CD4-positive, alpha-beta memory T cell (primary cell): ENCODE measurements at places on chromosomes 6 and 20. TPM values are rescaled to one million over a fixed set of nuclear protein-coding genes. Genes with fewer than 3 reads are reported as not detected.

- no peaks in the 10 kb centered on the region for H3K4me1 ChIP-seq
- H3K27ac ChIP-seq, result no peak overlapping the region
- H3K36me3 ChIP-seq, result no peaks in the 10 kb centered on the region
- DNase-seq, result no peak
- H3K4me3 ChIP-seq, result no peak overlapping the region
Measured at GRCh38 chr6:104256646-104257045, 603.1 kb downstream of the HACE1 start.

The PAK5 gene
- total RNA-seq, result not detected

- peak overlapping the region; percentile 77 for H3K4me3 ChIP-seq
- peaks cover 24% of the 10 kb centered on the region for H3K4me1 ChIP-seq
- H3K27ac ChIP-seq, result peak overlapping the region; percentile 86
- no peaks in the 10 kb centered on the region for H3K36me3 ChIP-seq
- H3K27me3 ChIP-seq, result no peaks in the 10 kb centered on the region
- no peak for DNase-seq
Measured at GRCh38 chr20:2840967-2841531, 504 bp downstream of the VPS16 start.

- no peak for DNase-seq
- no peak overlapping the region for H3K4me3 ChIP-seq
- no peaks in the 10 kb centered on the region for H3K27me3 ChIP-seq
- no peaks in the 10 kb centered on the region for H3K36me3 ChIP-seq
- H3K4me1 ChIP-seq, result no peaks in the 10 kb centered on the region
Measured at GRCh38 chr6:39961178-39961577, 26.9 kb upstream of the MOCS1 start.

DNA sequence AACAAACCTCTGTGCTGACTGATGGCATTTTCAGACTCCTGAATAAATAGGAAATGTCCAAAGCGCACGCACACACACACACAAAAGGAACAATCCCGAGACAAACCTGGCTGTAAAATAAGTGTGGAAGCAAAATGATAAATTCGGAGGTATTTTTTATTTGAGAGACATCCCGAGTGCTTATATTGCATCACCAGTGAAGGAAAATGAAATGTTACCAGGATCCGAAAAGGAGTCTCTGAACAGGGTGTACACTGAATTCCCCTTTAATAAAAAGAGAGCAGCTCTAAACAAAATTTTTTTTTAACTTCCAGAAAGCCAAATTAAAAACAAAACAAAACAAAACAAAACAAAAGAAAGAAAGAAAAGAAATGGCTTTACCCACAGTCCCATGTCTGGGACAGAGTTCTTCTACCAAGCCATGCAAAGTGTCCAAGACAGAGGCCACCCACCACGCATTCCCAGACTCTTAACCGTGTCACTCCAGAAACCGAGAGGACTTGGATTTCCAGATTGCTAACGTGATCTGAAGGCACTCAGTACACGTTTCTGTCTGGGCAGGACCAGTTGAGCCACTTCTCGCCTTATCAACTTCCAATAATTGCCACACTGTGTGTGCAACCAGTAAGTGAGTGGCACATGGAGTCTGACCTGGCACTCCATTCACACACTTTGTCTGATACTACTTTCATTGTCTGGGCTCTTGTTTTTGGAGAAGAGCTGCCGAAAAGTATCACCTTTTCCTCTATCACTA lies 817 bp downstream of the ME1 start:
- no peak for DNase-seq
- H3K36me3 ChIP-seq, result no peaks in the 10 kb centered on the region
- H3K4me3 ChIP-seq, result no peak overlapping the region
- H3K27me3 ChIP-seq, result no peaks in the 10 kb centered on the region

DNA sequence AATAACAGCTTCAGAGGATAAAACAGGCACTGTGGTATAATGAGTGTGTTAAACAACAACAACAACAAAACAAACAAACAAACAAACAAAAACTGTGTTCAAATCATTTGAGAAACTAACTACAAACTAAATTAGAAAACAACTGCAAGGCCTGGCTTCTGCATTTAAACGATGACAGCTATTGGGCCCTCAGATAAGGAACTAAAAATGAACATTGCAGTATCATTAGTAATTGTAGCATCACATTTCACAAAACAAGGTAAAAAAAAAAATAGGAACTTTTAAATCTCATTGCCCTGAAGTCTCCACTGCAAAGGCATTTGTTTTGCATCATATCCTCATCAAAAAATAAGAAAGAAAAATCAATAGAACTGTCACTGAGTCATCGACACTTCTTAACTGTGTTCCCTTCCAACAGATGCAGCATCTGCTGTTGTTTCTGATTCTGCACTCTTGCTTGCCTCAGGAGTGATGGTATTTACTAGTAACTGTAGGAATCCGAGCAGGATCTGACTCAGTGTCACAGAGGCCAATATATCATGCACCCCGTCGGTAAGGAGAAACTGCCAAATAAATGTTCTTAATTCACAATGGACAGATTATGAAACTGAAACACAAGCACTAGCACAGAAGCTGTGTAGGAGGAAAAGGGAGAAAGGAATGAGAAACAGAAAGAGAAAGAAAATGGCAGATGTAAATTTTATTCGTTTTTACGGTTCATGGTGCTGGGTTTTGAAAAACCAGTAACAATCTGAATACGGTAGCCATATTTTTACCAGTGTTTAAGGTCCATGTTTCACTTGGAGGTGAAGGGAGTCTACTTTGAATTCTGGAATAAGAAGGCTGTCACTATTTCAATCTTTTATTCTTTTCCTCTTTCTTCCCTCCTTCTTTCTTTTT lies 365.7 kb upstream of the EPHA7 start:
- H3K27ac ChIP-seq, result no peak overlapping the region
- DNase-seq, result no peak
- H3K36me3 ChIP-seq, result no peaks in the 10 kb centered on the region
- H3K27me3 ChIP-seq, result no peaks in the 10 kb centered on the region
- no peak overlapping the region for H3K4me3 ChIP-seq
- no peaks in the 10 kb centered on the region for H3K4me1 ChIP-seq
